ENCODE measurements at places on chromosomes 7 and 10.

DNA sequence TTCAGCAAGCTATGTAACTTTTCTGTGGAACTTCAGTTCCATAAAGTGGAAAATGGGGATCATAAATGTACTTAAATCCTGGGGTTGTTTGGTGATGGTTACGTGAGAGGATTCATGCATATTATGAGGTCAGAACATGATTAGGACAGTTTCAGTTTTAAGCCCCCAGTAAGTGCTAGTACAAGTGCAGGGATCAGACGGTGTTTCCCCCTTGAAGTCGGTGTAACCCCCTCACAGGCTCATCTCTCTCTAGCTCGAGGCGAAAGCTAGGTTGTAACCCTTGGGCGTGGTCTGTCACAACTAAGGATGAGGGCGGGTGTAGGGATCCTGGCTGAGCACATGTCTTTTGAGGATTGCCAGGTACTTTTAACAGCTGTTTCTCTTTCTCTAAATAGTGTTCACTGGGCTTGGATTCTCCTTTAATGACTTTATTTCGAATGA is 84.7 kb downstream of the SPAG6 start:
- DNase-seq, result no peak

- peak; percentile 50 for DNase-seq
Observed at GRCh38 chr10:25017154-25017590, 760 bp downstream of the THNSL1 start.

DNA sequence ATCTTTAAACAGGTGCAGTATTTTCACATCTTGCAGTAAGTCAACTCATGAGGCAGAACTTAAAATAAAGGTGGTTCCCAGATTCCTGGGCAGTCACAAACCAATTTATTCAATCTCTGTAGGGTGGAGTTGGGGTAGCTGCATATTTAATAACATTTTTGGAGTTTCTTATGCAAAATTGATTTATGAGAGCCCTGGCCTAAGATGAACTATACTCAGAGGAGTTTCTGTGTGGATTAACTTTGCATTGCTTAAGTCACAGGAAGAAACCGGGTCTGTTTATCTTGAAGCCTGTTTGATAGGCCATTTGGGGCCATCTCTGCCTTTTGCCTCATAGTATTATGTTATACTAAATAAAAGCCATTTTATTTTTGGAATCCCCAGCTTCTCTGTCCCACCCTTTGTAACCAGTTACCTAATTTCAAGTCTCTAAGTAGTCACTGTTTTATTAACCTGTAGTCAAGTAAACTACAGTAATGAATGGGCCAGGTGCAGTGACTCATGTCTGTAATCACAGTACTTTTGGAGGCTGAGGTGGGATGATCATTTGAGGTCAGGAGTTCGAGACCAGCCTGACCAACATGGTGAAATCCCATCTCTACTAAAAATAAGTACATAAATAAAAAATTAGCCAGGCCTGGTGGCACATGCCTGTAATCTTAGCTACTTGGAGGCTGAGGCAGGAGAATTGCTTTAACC is 104.4 kb upstream of the FAM3C start:
- DNase-seq, result no peak

GRCh38 chr7:56105508-56105907 is 768 bp downstream of the CHCHD2 start:
- no peak for DNase-seq

DNA sequence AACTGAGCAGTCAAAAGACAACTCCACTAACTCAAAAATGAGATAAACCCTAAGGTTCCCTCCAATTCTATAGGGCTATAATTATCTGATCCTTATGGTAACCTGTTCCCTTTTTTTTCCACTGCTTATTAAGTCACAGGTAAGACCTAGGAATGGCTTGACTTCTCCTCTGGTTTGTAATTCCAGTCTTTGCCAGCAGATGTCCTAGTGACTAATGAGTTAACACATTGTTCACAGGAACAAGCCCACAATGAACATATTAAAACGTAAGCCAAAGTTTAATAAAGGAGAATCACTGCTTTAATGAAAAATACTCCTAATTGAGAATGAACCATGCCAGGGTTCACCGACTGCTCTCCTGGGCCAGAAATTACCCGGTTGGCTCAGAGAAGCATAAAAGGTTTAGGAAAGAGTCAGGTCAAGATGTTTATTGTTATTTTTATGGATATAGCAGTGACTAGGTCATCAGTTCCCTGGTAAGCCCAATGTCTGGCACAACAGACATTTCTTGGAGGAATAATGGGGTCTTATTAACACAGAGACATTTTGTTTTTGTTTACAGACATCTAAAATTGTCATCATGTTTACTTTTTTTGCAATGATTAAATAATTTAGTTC is 120.1 kb downstream of the ELAPOR2 start:
- peak; percentile 72 for DNase-seq

DNA sequence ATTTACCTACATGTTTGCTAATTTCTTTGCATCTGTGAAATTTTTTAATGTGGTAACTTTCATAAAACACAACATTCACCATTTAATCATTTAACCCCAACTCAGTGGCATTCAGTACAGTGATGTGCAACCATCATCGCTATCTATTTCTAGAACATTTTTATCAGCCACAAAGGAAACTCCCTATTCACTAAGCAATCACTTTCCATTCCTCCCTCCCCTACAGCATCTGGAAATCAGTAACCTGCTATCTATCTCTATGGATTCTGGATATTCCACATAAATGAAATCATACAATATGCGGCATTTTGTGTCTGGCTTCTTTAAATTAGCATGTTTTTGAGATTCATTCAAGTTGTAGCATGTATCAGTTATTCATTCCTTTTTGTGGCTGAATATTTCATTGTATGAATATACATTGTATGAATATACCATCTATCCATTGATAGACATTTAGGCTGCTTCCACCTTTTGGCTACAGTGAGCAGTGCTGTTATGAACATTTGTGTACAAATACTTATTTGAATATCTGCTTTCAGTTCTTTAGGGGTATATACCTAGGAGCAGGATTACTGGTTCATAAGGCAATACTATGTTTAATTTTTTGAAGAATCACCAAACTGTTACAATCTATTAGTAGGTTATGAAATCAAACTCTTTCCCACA is 19.4 kb upstream of the BPGM start:
- DNase-seq, result no peak
